Epithelial cell of prostate (primary cell): ENCODE measurements at places on chromosomes 2 and 18.

DNA sequence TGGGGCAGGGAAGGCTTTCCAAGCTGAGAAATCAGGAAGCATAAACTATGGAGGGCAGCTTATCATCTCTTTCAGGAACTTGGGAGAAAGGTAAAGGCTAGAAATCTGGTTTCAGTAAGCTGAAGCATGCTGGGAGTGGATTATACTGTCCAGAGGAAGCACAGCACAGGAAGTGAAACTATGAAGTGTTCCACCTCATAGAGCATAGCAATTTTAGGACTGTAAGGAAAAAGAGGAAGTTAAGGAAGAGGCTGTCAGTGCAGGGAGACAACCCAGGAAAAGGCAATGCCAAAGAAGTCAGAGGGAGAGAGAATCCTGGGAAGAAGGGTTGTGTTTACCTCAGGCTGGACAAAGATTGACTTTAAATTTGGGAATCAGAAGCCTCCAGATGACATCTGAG lies 51.9 kb downstream of the EFEMP1 start:
- no peak for DNase-seq

DNA sequence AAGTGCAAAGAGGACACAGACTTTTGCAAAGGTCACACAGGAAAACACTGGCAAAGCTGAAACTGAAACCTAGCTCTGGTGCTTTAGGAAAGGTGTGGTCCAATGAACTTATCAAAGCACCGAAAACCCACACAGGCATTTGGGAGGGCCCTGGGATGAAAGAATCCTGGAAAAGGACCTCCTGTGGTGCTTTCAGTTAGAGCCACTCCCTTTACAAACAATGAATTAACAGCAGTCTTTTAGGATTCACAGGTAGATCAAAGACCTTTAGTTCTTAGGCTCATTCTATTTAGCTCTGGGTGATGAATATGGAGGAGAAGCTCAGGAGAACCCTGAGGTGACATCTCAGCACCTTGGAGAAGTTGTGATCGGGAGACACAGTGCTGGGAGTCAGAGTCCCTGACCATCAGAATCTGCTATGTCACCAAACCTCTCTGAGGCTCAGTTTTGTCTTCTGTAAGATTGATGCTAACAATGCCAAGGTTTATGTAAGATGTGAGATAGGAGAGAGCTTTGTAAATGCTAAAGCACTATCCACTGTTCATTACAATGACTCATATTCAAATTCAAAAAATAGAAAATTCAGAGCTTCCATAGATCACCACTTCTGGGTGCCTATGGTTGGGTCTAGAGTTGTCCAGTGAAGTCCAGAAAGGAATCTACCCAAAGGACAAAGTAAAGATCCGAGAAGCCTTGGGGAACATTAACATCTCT lies 39.3 kb downstream of the VSNL1 start:
- DNase-seq: no peak

DNA sequence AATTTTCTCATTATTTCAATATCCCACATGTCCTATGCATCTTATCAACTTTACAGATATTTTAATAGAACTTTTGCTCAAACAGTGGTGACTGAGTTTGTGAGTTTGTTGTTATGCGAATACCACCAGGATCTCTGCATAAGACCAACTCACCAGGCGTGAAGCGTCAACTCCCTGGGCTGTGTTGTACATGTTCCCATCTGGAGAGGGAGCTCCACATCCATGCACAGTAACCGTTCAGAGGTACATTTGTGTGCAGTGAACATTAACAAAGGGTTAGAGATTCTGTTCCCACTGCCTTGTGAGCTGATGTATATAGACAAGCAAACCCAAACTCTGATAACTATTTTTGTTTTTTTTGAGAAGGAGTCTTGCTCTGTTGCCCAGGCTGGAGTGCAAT lies 188.7 kb downstream of the MYT1L start:
- no peak for DNase-seq

- no peak for DNase-seq
Observed at GRCh38 chr2:21356857-21357255, 233.1 kb downstream of the TDRD15 start.

- DNase-seq: peak; percentile 65
Observed at GRCh38 chr2:25700221-25700660, 26.9 kb upstream of the DTNB start.

DNA sequence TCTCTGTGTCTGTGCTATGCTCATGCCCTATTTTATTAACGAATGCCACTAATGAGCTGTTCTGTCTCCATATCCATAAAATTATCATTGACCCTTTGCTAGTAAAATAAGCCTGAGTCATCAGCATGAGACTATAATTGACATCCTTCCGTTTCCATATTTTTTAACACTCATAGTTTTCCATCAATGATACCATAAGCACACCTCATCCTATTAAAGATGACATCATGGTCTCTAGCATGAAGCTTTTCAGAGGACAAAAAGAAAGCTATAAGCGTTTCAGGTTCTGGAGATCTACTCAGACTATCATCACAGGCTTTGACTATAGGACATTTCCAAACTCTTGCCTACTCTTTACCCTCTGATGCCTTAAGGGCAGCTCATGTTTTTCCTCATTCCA lies 1.2 kb upstream of the DSC2 start:
- DNase-seq: peak; percentile 39

- no peak for DNase-seq
Observed at GRCh38 chr2:173205375-173205774, 129.7 kb downstream of the MAP3K20 start.

- DNase-seq: no peak
Observed at GRCh38 chr2:70240599-70240998, 7.8 kb downstream of the TIA1 start.

DNA sequence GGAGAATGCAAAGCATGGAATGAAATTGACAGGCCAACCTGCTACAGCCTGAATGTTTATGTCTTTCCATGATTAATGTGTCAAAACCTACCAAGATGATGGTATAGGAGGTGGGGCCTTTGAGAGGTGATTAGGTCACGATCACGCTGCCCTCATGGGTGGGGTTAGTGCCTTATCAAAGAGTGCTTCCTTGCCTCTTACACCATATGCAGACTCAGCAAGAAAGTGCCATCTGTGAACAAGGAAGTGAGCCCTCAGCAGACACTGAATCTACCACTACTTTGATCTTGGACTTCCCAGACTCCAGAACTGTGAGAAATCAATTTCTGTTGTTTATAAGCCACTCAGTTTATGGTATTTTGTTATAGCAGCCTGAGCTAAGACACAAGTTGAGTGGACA lies 147.5 kb upstream of the BCL2L11 start:
- DNase-seq: no peak

DNA sequence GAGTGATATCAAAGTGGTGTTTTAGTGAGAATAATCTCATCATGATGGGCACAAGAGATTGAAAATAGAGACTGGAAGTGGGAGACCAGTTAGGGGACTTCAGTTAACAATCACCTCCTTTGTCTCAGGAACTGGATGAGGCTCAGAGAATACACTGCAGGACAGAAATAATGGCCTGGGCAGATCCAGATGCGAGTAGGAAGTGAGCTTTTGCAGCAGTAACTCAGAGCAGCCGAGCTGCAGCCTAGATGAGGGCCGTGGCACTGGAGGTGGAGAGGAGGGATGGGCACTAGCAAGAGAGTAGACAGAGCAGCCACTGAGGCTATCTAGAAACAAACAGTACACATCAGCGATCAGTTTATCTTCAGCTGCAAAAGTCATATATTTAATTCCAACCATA lies 48.6 kb downstream of the CYB5A start:
- no peak for DNase-seq

DNA sequence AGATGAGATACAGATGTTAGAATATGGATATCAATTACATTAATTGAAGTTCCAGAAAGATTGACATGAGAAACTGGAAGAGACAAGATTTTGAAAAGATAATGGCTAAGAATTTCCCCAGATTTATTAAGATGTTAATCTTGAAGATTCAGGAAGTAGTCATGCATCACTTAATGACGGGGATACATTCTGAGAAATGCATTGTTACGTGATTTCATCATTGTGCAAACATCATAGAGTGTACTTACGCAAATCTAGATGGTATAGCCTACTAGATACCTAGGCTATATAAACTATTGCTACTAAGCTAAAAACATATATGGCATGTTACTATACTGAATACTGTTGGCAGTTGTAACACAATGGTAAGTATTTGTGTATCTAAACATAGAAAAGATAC lies 6.8 kb upstream of the CHMP3 start:
- no peak for DNase-seq

- DNase-seq: no peak
Observed at GRCh38 chr18:916562-916961, 11.9 kb downstream of the ADCYAP1 start.

DNA sequence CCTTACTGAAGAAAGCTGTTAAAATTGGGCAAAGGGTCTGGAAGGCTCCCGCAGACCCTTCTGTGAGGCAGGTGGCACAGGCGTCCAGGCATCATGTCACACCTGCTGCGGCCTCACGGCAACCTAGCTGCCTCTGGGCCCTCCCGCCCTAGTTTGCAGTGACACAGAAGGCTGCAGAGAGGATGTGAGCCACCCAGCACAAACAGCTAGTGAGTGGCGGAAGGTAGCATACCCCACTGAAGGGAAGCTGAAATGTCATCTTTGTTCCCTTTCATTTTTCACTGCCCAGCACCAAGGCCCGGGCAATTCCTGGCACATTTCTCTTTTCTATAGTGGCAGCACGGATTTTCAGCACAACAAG lies 53.8 kb downstream of the TRAPPC12 start:
- DNase-seq: no peak

DNA sequence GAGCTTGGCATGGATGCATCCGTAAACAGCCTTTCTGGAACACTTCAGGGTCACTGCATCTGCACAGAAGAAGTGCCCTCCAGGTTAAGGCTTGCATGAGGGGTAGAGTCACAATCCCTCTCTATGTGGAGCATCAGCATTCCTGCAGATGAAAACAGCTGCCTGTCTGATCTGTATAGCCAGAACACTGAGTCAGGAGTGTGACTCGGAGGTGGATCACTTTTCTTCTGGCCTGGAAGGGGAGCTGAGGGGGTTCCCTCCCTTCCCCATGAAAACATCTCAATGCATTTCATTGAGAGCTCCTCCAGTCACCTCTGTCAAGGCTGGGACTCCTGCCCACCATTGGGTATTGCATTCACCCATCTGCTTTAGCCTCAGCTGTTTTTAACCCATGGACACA lies 72.5 kb upstream of the SERPINE2 start:
- peak; percentile 2 for DNase-seq

DNA sequence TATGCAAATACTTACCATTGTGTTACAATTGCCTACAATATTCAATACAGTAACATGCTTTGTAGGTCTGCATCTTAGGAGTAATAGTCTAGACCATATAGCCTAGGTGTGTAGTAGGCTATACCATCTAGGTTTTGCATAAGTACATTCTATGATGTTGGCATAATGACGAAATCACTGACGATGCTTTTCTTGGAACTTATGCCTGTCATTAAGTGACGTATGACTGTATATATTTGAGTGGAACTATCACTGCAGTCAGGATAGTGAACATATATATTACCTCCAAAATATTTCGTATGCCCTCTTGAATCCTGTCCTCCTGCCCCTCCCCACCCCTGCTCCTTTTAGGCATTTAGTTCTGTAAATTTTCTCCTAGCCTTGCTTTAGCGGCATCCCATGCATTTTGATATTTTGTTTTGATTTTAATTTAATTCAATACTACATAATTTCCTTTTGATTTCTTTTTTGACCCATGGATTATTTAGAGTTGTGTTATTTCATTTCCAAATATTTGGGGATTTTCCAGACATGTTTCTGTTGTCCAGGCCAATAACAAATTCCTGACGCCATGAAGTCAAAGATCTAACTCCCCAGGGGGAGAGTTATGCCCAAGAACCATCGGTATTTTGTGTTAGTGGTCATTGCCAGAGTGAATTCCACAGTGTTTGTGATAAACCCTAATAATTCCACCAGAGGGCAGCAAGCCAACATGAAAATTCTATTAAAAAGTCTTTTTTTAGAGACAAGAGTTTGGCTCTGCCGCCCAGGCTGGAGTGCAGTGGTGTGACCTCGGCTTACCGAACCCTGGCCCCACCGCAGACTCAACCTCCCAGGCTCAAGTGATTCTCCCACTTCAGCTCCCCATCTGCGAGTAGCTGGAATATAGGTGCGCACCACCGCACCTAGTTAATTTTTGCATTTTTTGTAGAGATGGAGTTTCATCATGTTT lies 24.2 kb upstream of the CASP8 start:
- no peak for DNase-seq
